CD4-positive, alpha-beta T cell treated with Interleukin-4 for 4 hours (primary cell): ENCODE measurements at places on chromosomes 1 and 21.
A peak's percentile ranks its signal among the peaks of the same experiment; 100 is the strongest.

DNA sequence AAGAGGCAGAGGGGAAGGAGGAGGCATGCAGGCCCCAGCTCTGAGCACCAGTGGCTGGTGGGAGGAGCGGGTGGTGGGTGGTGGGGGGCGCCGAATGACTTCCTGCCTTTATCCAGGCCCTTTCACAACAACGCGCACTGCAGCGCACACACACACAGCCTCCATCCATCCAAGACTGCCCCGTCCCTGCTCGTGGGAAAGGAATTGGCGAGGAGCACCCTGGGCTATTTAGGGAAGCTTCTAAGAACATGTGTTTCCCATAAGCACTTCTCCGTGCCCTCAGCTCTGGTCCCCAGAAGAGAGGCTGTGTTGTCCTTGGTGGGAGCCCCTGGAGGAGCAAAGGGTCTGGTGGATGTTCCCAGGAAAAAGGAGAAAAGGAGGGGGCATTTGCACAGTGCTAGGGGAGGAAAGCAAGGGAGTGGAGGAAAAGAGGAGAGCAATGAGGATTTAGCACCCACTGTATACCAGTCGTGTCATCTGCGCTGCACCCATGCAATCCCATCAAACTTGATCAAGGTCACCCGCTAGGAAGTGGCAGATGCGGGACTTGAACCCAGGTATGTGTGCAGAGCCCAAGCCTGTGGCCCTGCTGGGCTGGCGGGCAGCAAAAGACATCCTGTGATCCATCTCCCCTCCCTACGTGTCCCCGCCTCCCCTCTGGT lies 28.1 kb downstream of the EPHA2 start:
- DNase-seq = no peak

DNA sequence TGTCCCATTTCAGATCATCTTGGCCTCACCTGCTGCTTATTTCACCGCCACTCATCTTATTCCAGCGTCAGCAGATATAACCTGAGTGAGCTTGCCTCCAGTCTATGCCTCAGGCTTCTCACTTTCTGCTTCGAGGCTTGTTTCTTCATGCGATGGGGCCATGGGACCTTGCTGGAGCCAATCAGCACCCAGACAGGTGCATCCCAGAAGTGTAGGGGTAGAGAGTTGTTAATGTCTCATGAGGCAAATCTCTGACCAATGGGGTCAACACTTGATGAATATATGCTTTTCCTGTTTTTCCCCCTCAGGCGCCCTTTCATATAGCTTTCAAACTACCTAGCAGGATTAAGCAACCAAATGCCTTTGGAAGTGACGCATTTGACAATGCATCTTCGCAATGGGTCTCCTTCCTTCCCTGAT lies 935 bp upstream of the YIPF1 start:
- DNase-seq = no peak

DNA sequence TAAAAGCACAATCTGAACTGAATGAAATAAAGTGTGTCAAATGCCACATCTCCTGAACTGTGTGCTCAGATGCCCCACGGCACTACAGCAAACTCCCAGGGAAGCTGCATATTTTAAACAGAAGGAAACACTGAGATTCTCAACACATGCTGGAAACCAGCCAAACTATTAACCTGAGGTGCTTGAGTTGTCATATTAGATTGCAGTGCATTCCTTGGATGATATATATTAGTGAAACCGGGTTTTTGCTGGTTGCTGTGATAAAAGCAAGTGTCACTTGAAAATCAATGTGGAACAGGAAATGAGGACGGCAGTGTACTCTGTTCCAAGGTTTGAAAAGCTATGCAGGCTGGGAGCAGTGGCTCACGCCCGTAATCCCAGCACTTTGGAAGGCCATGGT lies 8.7 kb downstream of the SYNJ1 start:
- DNase-seq = no peak

- DNase-seq = no peak
Measured at GRCh38 chr21:25931765-25932164, 197.0 kb downstream of the GABPA start.

DNA sequence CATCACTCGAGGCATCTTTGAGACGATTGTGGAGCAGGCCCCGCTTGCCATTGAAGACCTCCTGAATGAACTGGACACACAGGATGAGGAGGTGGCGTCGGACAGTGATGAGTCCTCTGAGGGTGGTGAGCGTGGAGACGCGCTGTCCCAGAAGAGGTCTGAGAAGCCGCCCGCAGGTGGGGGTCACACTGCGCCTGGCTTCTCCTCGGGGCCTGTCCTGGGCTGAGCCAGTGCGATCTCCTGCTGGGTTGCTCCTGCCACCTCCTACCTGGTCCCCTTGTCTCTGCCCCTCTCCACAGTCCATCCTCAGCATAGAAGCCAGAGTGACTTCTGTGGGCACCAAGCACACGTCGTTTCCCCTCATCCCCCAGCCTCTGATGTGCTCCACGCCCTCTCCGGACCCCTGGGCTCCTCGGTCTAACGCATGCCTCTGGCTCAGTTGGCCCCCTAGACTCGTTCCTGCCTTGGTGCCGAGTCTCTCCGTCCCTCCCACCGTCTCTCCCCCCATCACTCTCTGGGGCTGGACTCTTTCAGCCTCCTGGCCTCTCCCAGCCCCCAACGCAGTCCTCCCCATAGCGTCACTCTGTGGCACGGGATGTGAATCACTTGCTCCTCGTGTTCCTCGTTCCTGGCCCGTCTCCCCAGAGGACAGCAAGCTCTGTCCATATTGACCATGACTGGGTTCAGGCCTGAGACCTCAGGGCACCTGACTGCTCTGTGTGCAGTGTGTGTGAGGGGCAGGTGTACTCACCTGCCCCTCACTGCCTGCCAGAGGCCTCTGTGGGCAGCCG lies 8.7 kb downstream of the RRP1 start:
- no peak for DNase-seq

- no peak for DNase-seq
Measured at GRCh38 chr1:50097791-50098190, 10.9 kb upstream of the ELAVL4 start.

GRCh38 chr1:224193319-224193966 lies 10.4 kb downstream of the DEGS1 start:
- no peak for DNase-seq

DNA sequence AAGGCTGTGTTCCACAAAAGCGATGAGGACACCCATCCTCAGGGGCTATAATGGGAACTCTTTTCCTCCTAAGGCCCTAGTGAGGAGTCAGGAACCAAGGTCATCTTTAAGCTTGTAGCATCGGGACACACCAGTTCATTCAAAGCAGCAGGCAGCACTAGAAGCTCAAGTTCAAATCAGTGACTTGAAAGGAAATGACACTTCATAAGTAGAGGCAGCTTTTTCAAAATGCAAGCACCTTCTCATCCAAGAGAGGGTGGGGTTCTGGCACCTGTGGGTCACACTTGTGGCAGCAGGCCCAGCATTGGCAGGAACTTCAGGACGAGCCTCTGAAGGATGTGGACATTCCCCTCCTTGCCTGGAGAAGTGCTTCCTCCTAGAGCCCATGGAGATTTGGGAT lies 496.3 kb downstream of the KIF26B start:
- DNase-seq = no peak

GRCh38 chr1:41442697-41443251 lies 41.7 kb downstream of the EDN2 start:
- DNase-seq = no peak

DNA sequence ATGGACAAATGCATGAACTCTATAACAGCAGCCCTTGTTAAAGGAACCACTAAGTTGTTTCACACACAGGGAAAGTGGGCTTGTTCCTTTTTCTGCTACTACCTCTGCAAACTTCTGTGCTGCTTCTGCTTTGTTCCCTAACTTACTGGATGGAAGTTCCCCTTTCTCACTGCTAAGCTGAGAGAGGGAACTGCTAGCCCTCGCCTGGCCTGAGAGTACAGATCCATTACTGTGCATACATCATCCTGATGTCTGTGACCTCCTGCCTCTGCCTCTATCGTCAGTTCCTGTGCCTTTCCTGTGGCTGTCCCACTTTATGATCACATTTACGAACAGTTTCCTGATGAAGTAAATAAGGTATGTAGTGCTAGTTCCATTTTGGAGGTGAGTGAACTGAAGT lies 3.5 kb downstream of the GNAT2 start:
- peak; percentile 28 for DNase-seq

GRCh38 chr1:204206121-204206520 lies 7.7 kb downstream of the GOLT1A start:
- DNase-seq = no peak

DNA sequence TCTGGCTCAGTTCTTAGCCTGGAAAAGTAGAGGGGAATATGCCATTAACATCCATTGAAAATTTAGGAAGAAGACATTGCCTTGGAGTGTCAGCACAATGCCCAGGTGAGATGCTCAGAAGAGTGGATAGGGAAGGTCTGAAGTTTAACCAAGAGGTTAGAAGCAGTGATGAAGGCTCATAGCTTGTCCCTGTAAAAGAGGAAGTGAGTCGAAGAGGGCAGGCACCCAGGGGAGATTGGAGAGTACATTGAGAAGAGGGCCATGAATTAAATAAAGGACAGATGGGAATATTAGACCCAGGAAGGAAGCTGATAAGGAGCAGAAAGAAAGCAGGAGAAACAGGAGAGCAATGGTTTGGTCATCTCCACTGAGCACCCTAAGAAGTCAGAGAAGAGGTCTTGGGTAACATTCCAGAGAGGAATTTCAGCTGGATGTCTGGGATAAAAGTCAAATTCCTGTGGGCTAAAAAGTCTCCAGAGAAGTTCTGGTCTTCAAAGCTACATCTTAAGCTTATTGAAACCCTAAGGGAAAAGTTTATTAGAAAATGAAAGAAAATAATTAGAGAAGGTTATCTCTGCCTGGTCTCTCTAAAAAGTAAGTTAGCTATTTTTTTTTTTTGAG lies 17.3 kb downstream of the C8B start:
- no peak for DNase-seq

DNA sequence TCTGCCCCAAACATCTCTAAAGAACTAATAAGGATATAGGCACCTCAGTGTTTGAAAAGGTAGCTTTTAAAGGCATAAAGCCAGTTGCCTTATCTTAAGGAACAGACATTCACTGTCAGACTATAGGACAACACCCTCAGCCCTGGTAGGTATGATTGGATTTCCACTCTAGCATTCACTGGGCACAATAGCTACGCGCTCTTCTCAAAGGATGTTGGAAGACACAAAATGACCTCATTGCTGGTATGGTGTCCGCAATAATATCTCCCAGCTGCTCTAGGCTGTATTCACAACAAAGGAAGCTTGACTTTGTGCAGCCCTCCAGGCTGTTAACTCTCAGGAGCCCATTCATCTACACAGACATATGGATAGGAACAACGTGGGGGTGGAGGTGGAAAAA lies 119.4 kb upstream of the CXADR start:
- DNase-seq = no peak
